ENCODE measurements at places on chromosomes 11 and 22. TPM values are rescaled to one million over a fixed set of nuclear protein-coding genes. Genes with fewer than 3 reads are reported as not detected.

- peak; percentile 77 for DNase-seq
Measured at GRCh38 chr11:118572981-118573550, 857 bp downstream of the ARCN1 start.

The ART1 gene
- not detected for total RNA-seq

GRCh38 chr11:64755681-64756361 lies 4.0 kb downstream of the PYGM start:
- DNase-seq, result no peak

- DNase-seq, result peak; percentile 80
Measured at GRCh38 chr22:32475468-32476010, 928 bp downstream of the FBXO7 start.

- peak; percentile 66 for DNase-seq
Measured at GRCh38 chr11:7672960-7673723, at the start of gene CYB5R2. Gene CYB5R2 (minus strand): TSS chr11:7673500. CDS start chr11:7672825, 675 bp downstream.

The MAP6 gene
- 0.09 TPM for total RNA-seq

GRCh38 chr11:126391970-126392632 lies 36.6 kb downstream of the ST3GAL4 start:
- DNase-seq, result no peak

- DNase-seq, result no peak
Measured at GRCh38 chr11:67564230-67564629, 19.4 kb upstream of the GSTP1 start.

- peak; percentile 80 for DNase-seq
Measured at GRCh38 chr11:35029979-35030682, 108.8 kb upstream of the CD44 start.

DNA sequence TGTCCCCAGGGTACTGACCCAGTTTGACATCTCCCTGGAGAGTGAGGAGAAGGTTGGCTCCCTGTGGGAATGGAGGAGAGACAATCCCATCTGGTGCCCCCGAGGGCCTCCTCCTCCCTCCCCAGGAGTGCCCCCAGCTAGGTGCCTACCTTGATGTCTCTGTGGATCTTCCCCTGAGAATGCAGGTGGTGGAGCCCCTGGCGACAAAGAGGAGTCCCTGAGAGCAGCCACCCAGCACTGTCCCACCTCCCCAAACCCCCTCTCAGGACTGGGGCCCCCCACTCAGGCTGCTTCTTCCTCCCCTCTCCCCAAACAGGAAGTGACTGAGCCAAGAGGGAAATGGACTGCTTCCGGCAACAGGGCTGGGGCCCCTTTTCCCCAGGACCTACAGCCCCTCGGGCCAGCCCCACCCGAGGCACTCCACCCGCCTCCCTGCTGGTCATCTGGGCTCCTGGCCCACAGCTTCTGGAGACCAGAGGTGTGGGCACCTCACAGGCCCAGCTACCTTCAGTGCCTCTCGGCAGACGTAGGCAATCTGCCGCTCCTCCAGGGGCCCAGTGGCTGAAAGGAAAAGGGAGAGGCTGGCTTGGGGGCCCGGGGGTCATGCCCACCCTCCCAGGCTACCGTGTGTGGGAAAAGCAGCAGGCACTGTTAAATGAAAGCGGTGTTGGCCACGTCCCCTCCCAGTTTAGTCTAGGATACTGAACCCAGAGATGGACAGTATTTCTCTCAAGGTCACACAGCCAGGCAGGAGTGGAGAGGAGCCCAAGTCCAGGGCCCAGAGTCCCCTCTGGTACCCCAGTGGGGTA lies 1.2 kb downstream of the MAP4K2 start:
- DNase-seq, result peak; percentile 66

DNA sequence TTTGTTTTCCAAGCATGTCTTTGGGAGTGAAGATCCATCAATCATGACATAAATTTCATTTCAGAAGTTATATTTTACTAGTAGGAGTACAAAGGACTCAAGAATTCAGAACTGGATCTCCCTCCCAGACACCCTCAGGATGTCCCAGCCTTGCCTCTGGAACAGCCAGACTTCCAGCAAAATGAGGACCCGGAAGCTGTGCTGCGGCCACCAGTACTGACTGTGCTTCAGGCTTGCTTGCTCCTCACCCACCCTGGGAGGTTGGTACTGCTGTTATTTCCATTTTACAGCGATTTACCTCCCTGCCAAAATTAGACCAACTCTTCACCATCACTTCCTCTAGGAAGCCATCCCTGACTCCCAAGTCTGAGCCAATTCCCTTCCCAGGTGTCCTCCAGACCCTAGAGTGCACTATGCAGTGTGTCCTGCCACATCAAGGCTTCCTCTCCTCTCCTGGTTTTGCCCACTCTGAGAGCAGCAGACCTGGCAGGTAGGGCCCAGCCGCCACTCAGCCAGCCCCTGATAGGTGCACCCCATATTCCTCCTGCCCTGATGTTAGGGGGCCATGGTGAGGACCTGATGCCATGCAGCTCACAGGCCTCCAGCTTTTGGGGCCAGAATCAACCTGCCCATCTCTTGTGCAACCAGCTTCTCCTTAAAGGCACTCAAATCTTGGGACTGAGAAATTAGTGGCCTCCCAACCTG lies 47.3 kb upstream of the WNT7B start:
- DNase-seq, result no peak

GRCh38 chr11:38693306-38693705 lies 2095.3 kb upstream of the RAG2 start:
- no peak for DNase-seq

The TPCN2 gene
- total RNA-seq, result 15.7 TPM

- DNase-seq, result no peak
Measured at GRCh38 chr11:63564784-63565350, 1.7 kb upstream of the PLAAT2 start.

The RIBC2 gene
- 12.4 TPM for total RNA-seq

DNA sequence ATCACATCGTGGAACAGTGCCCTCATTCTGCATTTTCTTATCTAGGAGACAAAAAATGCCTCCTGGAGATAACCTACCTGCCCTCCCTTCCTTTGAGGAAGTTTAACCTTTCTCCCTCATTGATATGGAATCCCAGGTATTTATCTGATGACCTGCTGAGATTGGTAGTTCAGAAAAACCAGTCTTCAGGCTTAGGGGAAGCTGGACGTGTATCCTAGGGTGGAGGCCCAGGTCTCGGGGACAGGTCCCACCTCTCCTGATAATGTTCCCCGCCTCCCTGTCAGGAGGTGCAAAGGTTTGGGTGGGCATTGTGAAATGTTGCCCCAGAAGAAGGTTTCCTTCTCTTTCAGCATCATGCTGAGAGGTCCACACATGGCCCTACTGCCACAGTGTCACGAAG lies 186.9 kb upstream of the NAV2 start:
- no peak for DNase-seq

- no peak for DNase-seq
Measured at GRCh38 chr11:5547982-5548381, 358 bp downstream of the OR52H1 start.

The OR52N5 gene
- not detected for total RNA-seq

DNA sequence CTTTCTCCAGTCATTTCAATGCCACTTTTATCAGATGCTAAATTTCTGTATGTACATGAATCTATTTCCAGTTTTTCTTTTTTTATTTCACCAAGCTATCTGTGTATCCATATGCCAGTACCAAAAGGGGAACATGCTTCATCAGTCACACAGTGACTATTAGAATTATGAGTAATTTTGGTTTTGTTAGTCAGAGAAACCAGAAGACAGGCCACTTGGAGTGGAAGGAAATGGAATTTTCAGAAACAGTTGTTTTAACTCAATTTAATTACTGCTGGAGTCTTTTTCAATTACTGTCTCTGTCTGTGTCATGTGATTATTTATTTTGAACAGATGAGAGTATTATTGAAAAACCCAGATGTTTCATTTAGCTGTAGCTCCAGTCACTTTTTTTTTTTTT lies 84.6 kb upstream of the ANO3 start:
- no peak for DNase-seq

- no peak for DNase-seq
Measured at GRCh38 chr11:18632841-18633240, 1.3 kb downstream of the SPTY2D1 start.

- DNase-seq, result peak; percentile 51
Measured at GRCh38 chr11:17393472-17393871, 5.0 kb upstream of the KCNJ11 start.

DNA sequence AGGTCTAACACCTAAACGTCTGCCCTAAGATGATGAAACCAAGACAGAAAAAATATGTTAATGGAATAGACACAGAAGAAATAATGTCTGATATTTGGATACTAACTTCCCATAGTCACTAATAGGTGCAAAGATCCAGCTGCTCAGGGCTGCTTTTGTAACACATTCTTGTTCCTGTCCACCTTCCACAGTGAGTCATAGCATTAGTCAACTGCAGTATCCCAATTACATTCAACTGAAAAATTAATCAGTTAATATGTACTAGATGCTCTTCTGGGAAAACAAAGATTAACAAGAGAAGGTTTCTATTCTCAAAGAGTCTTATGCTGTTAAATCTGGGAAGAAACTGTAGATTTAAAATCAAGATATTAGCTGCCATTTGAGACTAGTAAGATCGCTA lies 47.6 kb downstream of the HEPHL1 start:
- no peak for DNase-seq

- DNase-seq, result no peak
Measured at GRCh38 chr11:34327804-34328631, 29.8 kb downstream of the ABTB2 start.

The PNPLA5 gene
- total RNA-seq, result not detected

DNA sequence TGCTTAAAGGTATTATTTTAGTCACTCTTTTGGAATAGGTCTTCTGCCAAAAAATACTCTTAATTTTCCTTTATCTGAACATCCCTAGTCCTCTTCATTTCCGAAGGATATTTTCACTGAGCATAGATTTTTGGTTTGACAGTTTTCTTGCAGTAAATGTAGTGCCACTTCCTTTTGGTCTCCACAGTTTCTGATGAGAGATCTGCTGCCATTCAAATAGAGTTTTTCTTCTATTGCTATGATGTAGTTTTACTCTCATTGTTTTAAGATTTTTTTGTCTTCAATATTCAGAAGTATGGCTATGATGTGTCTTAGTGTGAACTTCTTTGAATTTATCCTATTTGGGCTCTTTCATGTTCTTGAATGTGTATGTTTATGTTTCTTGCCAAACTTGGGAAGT lies 281.1 kb upstream of the SORL1-AS1 start:
- DNase-seq, result no peak

DNA sequence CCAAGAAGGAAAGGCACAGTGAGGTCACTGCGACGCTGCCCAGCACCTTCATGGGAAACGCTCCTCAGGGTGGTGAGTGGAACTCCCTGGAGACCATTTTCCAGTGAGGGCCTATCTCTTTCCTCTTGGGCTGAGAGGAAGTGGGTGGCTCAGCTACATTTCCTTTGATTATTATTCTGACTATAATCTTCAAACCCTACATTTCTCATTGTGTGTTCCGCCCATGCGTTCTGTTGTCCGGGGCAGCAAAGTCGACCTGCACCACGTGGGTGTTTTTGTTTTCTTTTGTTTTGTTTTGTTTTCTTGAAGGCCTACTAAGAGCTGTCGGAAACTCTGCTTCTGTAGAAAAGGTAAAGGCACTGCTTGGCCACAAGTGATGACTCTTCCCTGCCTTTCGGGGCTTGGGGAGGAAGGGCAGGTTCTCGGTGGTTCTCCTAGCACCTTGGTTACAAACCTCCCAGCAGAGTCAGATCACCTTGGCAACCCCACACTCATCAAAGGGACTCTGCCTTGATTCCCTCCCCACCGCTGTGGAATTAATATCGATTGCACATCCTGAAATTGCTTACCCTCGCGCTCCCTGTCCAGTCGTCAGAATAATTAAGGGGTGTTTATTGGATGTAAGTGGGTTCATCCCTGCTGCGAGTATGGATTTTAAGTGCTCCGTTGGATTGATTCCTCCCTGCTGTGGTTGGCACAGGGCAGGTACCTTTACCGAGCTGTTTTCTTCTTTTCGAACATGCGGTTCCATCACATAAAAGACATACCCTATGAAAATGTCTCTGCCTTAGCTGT lies 7.3 kb downstream of the PARVB start:
- peak; percentile 76 for DNase-seq

- peak; percentile 68 for DNase-seq
Measured at GRCh38 chr11:36377759-36378564, 81.9 kb downstream of the PRR5L start.

DNA sequence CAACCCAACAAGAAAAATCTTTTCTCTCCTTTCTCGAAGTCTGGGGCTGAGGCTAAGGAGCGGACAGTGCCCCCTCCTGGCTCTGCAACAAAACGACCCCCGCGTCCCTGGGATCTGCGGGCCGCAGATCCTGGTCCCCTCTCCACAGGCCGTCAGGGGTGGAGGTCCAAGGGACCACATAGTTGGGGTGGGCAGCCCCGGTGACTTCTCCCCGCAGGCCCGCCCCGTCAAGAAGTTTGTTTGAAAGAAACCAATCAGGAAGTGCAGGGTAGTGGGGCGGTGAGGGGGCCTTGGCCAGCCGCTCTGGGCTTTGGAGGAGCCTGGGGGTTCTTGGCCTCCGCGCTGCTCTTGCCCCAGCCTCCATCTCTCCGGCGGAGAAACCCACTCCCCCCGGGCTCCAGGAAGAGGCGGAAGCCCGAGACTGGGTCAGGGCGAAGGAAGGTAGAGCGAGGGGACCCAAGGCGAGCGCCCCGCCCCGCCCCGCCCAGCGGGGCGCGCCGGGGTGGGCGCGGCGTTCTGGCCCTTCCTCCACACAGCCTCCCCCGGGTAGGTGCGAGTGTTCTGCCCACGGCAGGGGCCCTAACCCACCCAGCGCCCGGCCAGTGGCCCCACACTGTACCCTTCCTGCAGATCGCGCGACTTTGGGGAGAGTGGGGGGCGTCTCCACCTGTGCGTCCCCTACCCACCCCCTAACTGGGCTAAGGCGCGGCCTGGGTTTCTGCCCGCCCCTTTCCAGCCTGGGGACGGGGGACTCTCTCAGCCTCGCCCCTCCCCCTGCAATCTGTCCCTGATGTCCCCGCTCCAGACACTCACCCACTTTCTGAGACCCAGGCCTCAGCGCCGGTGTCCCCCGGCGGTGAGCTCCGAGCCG lies 1.3 kb downstream of the TP53I11 start:
- peak; percentile 61 for DNase-seq

The KRTAP5-2 gene
- total RNA-seq, result not detected

The ENTHD1 gene
- 0.09 TPM for total RNA-seq

- no peak for DNase-seq
Measured at GRCh38 chr11:35407041-35407440, 12.3 kb downstream of the SLC1A2 start.

- DNase-seq, result no peak
Measured at GRCh38 chr11:73866586-73866996, 10.1 kb downstream of the COA4 start.
